ENCODE measurements at places on chromosomes 16 and 17.

- peak; percentile 25 for DNase-seq
Measured at GRCh38 chr17:13931111-13931526, 138.2 kb upstream of the COX10 start.

- DNase-seq = no peak
Measured at GRCh38 chr16:81447383-81448101, 2.9 kb downstream of the CMIP start.

DNA sequence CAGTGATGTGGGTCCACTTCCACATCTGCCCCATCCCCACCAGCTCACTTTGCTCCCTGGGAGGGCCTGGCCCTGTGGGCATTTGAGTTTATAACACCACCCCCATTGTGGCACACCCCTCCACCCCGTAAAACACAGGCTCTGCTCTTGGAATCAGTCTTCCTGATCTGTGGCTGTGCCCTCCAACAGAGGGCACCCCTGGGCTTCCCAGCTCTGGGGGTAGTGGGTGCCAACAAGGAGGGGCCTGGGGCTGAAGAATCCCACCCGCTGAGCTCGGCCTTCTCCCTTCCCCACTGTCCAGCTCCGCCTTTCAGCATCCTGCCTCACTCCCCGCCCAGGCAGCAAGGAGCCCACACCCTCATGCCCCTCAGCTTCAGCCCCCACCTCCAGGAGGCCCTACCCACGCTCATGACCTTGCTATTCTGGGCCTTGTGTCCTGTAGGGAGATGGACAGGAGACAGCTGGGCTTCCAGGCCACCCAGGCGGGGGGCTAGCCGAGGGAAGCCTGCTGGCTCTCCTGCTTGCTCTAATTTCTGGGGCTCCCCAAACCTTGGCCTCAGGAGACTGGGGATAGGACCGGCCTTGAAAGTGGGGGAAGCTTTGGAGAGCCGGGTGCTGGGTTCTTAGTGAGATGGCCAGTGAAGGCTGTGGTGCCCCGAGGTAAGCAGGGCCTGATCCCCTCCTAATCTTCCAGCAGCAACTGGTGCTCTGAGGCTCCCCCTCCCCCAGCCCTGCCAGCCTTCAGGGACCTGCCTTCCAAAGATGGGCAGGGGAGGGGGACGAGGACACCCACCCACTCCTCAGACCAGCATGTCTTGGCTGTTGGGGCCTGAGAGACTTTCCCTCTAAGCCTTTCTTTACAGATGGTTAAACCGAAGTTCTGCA lies 2.9 kb upstream of the ATP2A1 start:
- no peak for DNase-seq

GRCh38 chr17:9104370-9105041 lies 83.2 kb downstream of the NTN1 start:
- no peak for DNase-seq

GRCh38 chr16:77721752-77722308 lies 484 bp upstream of the NUDT7 start:
- no peak for DNase-seq

- DNase-seq = no peak
Measured at GRCh38 chr16:51540259-51540658, 389.2 kb upstream of the SALL1 start.

GRCh38 chr17:2062571-2063183 lies 7.8 kb downstream of the HIC1 start:
- DNase-seq = no peak

- no peak for DNase-seq
Measured at GRCh38 chr16:73000907-73001521, 46.9 kb downstream of the ZFHX3 start.

- DNase-seq = no peak
Measured at GRCh38 chr16:1220841-1221627, 4.0 kb downstream of the TPSG1 start.

- no peak for DNase-seq
Measured at GRCh38 chr16:77897129-77897437, 108.7 kb downstream of the VAT1L start.

DNA sequence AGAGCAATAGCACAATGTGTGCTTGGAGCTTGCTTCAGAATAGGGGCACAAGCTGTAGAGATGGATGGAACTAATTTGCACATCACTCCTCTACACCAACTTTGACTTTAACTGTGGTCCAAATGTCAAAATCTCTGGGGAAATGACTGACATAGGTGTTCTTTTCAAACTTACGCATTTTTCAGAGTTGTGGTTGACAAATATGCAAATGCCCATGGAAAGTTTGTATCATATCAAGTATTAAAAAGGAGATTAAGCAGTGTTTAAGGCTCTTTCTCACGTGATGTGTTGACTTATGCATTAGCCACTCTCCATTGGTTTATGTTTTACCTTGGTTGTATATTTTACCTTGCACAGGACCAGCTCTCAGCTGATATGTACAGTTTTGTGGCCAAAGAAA lies 77.1 kb downstream of the ELAC2 start:
- no peak for DNase-seq

GRCh38 chr17:3475251-3475685 lies 529 bp upstream of the ASPA start:
- DNase-seq = no peak

GRCh38 chr16:88815901-88816589 lies 4.3 kb upstream of the APRT start:
- peak; percentile 45 for DNase-seq

DNA sequence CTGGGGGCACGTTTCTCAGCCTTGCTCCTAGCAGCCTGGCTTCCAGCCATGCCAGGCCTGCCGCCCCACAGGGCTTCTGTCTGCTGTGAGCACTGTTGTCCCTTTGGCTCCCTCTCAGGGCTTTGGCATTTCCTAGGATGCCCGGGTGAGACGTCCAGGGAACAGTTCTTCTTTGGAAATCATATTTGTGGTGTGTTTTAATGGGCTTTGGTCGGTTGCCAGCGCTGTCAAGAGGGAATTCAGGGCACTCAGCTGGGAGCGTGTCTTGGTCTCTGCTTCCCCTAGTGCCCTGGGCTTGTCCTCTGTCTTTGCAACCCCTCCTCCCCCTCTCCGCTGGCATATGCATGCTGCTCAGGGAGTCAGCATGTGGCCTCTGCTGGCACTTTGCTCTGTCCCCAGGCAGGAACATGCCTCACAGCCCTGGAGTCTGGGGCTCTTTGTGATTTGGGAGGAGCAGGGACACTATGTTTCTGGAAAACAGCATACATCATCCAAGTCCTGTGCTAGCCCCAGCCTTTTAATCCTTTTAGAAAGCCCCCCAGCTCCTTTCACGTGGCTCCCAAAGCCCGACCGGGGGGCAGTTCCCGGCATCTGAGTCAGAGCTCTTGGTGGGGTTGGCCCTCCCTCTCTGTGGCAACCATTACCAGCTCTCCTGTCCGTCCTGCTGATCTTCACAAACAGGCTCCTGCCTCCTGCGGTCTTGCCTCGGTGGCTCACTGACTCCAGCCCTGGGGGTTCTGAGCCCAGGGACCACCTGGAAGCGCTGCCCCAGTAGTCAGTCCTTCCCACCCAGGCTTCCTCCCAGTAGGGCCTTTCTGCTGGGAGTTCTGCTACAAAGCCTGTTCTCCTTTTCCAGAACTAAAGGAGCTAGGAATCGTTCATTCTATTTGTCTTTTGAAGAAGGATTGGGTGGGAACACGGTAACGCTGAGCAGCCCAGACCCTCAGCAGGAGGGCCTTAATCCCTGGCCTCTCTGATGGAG lies 26.7 kb downstream of the SAP30BP start:
- DNase-seq = no peak

- DNase-seq = no peak
Measured at GRCh38 chr17:3448059-3448665, 14.5 kb upstream of the OR1E2 start.

- DNase-seq = no peak
Measured at GRCh38 chr17:44187131-44187899, 543 bp downstream of the TMUB2 start.

- no peak for DNase-seq
Measured at GRCh38 chr16:71249399-71249798, 18.9 kb upstream of the HYDIN start.

GRCh38 chr17:75289832-75290337 lies 652 bp upstream of the SLC25A19 start:
- peak; percentile 46 for DNase-seq

DNA sequence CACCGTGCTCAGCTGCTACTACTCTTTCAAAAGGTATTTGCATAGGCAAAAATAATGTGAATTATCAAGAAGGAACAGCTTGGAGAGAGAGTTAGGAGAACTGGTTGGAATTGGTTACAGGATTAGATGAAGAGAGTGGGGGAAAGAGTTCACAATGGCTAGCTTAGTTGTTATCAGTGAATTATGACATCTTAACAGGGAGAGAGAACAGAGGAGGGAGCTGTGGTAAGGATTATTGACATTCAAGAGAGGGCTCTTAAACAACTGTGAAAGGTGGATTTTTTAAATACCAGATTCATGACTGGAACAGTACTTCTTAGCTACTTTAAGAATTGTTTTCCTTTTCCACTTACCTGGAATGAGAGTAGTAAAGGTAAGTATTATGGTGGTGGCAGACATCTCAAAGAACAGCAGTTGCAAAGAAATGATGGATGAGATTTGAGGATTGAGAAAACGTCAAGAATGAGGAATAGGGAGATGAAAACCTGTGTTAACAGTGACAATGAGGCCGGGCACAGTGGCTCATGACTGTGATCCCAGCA lies 43.9 kb upstream of the SLC5A11 start:
- DNase-seq = no peak

DNA sequence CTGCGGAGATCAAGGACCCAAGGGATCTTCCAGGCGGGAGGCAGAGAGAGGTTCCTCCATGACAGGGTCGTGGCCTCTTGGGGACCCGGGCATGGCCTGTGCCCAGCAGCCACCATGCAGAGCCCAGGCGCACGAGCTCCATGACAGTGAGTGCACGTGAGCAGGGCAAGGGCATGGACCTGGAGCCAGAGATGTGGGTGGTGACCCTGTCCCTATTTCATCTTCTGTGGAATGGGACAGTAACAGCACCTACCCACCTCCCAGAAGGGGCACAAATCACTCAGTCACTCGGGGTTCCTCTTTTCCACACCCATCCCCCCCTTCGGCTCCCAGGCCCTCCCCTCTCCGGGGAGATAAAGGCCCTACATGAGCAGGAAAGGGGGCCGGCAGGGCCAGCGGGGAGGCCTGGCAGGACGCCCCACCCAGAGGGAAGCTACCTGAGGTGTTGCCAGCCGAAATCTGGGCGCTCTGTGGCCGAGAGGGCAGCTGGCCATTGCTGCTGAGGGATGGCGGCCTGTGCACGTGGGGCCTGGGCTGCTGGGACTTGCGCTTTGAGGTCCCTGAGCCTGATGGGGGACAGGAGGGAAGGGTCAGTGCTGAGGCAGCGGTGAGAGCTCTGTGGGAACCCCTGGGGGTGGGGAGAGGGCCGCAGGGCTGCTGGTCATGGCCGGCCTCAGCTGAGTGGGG lies 10.4 kb downstream of the UBALD2 start:
- DNase-seq = no peak

DNA sequence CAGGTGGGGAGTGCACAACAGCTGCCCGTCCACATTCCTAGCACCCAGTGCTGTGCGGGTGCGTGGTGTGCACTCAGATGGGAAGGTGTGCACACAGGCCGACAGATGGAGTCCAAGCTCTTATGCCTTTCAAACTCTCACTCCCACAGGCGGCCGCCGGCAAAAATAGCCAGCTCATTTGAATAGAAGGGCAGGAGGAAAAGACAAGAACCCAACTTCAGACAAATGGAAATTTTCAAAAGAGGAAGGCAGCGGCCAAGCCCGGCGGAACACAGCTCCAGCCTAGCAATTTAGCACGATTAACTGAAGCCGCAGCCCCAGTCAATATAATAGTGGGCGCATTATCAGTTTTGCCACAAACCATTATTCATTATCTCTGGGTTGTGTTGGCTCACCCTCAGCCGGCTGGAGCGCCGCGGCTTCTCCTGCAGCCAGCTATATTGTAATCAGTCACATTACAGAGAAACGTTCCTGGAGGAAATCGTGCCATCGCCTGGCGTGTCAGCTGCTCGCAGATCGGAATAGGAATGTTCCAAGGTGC lies 103.9 kb upstream of the SEC14L1 start:
- peak; percentile 24 for DNase-seq

DNA sequence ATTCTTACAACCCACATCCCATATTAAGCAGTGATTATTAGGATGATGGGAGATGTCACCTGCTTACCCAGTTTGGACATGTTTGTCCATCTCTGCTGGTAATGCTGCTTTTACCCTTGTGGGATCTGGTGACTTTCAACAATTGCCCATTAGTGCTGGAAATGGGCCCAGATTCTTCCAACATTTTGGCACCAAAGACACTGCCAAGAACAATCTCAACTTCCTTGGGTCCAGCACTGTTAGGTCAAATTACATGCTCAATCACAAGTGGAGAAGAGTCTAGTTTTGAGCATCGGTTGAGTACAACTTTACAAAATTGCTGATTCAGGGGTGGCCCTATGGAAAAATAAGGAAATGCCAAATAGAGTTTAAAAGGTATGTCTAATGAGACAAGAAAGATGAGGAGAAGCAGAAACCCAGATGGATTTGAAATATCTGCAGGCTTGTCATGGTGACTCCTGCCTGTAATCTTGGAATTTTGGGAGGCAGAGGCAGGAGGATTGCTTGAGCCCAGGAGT lies 13.0 kb upstream of the ZFP3 start:
- no peak for DNase-seq

GRCh38 chr17:17106756-17107155 lies 64.5 kb downstream of the MPRIP start:
- DNase-seq = no peak

GRCh38 chr17:31318298-31318801 lies 3.1 kb downstream of the EVI2A start:
- no peak for DNase-seq

GRCh38 chr16:53792161-53792951 lies 88.4 kb downstream of the FTO start:
- no peak for DNase-seq

GRCh38 chr17:58338454-58338840 lies 9.9 kb upstream of the TSPOAP1 start:
- no peak for DNase-seq

- no peak for DNase-seq
Measured at GRCh38 chr16:88076211-88076931, 125.1 kb downstream of the BANP start.

DNA sequence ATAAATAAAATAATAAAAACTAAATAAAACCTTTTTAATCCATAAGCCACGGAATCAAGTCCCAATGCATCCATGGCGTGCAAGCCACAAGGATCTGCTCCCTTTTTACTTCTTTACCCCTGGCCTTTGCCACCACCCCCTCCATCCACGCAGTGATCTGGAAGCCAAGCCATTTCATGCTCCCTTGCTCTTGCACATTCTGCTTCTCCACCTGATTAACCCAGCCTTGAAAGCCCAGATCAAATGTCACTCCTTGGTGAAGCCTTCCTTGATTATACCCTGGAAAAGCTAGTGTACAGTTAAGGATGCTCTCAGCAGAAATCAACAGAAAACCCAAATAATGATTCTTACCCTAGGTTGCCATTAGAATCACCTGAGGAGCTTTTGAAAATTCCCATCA lies 9.9 kb downstream of the LRRC3C start:
- DNase-seq = no peak

- no peak for DNase-seq
Measured at GRCh38 chr17:45282683-45283644, 21.1 kb upstream of the SPATA32 start.

GRCh38 chr16:65845466-65846209 lies 520.9 kb upstream of the CDH5 start:
- DNase-seq = no peak
